ENCODE measurements at places on chromosomes 16 and 17.

- no peak for DNase-seq
Observed at GRCh38 chr16:64933885-64934284, 188.0 kb downstream of the CDH11 start.

- DNase-seq = no peak
Observed at GRCh38 chr17:49564638-49565037, 11.0 kb upstream of the NXPH3 start.

- DNase-seq = no peak
Observed at GRCh38 chr16:88754912-88755744, 29.9 kb downstream of the PIEZO1 start.

DNA sequence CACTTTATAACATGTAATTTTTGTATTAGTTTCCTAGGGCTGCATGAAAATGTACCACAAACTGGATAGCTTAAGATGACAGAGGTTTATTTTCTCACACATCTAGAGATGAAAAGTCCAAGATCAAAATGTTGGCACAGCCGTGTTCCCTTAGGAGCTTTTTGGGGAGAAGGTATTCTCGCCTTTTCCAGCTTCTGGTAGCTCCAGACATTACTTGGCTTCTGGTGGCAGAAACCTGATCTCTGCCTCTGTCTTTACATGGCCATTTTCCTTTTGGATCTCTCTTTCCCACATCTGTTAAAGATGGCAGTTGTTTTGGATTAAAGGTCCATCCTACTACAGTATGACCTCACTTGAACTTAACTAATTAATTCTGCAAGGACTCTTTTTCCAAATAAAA, 885.7 kb upstream of the CDH8 start:
- no peak for DNase-seq

GRCh38 chr16:17026600-17027242, 444.0 kb downstream of the XYLT1 start:
- no peak for DNase-seq

GRCh38 chr16:844638-845350, 44.3 kb upstream of the GNG13 start:
- DNase-seq = no peak

- DNase-seq = no peak
Observed at GRCh38 chr16:1564325-1564724, 30.9 kb downstream of the TMEM204 start.

GRCh38 chr16:11750056-11750455, 7.4 kb upstream of the TXNDC11 start:
- no peak for DNase-seq

GRCh38 chr17:82846061-82846691, 6.4 kb upstream of the ZNF750 start:
- DNase-seq = no peak

- no peak for DNase-seq
Observed at GRCh38 chr17:38685491-38685890, 10.7 kb upstream of the EPOP start.
